ENCODE measurements at places on chromosomes 6 and 20. TPM values are rescaled to one million over a fixed set of nuclear protein-coding genes. Genes with fewer than 3 reads are reported as not detected.

The SF3B5 gene
- 187 TPM for total RNA-seq

The DLL1 gene
- 34.8 TPM for total RNA-seq

GRCh38 chr6:109239651-109240321 is 142.5 kb downstream of the CD164 start:
- no peak overlapping the region for H3K27ac ChIP-seq
- no peaks in the 10 kb centered on the region for H3K36me3 ChIP-seq
- no peak overlapping the region for H3K4me3 ChIP-seq
- no peak for DNase-seq

GRCh38 chr6:129667034-129667433 is 42.9 kb downstream of the ARHGAP18 start:
- H3K27me3 ChIP-seq, result no peaks in the 10 kb centered on the region
- H3K4me1 ChIP-seq, result peaks cover 31% of the 10 kb centered on the region
- no peaks in the 10 kb centered on the region for H3K36me3 ChIP-seq
- no peak for DNase-seq

- no peak overlapping the region for H3K27ac ChIP-seq
- no peak overlapping the region for H3K4me3 ChIP-seq
- DNase-seq, result no peak
- H3K27me3 ChIP-seq, result no peaks in the 10 kb centered on the region
- H3K4me1 ChIP-seq, result peaks cover 14% of the 10 kb centered on the region
These were observed 61.8 kb downstream of the EPB41L2 start for GRCh38 chr6:131001111-131001736.

DNA sequence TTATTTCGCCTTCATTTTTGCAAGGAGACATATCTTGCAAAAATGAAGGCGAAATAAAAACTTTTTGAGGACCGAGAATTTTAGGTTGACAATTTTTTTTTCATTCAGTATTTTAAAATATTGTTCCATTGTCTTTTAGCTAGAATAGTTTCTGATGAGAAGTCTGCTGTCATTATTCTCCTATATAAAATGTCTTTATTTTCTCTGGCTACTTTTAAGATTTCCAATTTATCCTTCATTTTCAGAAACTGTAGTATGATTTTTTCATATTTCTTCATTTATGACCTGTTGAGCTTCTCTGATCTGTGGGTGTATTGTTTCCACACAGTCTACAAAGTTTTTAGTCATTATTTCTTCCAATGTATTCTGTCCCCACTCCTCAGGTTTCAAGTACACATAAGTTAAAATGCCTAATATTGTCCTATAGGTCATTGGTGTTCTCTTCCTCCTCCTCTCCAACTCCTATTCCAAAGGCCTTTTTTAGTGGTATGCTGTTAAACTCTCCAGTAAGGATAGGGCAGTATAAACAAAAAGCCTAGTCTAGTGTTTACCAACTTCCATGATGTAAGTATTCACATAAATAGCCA is 15.7 kb downstream of the AHI1 start:
- no peak for DNase-seq
- no peaks in the 10 kb centered on the region for H3K4me1 ChIP-seq
- H3K27ac ChIP-seq, result no peak overlapping the region

GRCh38 chr20:51497542-51498467 is 44.7 kb downstream of the NFATC2 start:
- H3K4me1 ChIP-seq, result peaks cover 2% of the 10 kb centered on the region
- no peak overlapping the region for H3K4me3 ChIP-seq
- H3K36me3 ChIP-seq, result no peaks in the 10 kb centered on the region
